ENCODE measurements at places on chromosomes 3 and 15.
A peak's percentile ranks its signal among the peaks of the same experiment; 100 is the strongest.

DNA sequence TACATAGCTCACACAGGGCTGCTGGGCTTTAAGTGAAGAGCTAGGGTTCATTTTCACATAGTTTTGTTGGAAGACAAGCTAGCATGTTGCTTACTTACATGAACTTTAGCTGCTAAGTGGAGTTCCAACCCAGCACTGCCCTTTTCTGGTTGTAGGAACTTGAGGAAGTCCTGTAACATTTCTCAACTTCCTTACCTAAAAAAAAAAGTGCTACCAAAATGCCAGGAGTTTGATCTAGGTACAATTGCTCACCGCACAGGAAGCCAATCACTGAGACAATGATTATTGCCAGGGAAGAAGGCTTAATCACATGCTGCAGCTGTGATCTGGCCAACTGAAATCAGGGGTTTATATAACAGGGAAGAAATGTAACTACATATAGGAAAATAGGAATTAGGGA, 52.8 kb downstream of the IL12A start:
- DNase-seq = no peak

- DNase-seq = no peak
These were observed 14.6 kb downstream of the HDAC11 start for GRCh38 chr3:13494463-13495350.

- no peak for DNase-seq
These were observed 23.1 kb downstream of the CDCP1 start for GRCh38 chr3:45123030-45123429.

GRCh38 chr3:103862415-103862814, 1427.6 kb downstream of the ZPLD1 start:
- no peak for DNase-seq

- peak; percentile 87 for DNase-seq
These were observed 35.8 kb downstream of the MGLL start for GRCh38 chr3:127786353-127787070.

GRCh38 chr3:42501681-42502428, 588 bp upstream of the VIPR1 start:
- peak; percentile 4 for DNase-seq

DNA sequence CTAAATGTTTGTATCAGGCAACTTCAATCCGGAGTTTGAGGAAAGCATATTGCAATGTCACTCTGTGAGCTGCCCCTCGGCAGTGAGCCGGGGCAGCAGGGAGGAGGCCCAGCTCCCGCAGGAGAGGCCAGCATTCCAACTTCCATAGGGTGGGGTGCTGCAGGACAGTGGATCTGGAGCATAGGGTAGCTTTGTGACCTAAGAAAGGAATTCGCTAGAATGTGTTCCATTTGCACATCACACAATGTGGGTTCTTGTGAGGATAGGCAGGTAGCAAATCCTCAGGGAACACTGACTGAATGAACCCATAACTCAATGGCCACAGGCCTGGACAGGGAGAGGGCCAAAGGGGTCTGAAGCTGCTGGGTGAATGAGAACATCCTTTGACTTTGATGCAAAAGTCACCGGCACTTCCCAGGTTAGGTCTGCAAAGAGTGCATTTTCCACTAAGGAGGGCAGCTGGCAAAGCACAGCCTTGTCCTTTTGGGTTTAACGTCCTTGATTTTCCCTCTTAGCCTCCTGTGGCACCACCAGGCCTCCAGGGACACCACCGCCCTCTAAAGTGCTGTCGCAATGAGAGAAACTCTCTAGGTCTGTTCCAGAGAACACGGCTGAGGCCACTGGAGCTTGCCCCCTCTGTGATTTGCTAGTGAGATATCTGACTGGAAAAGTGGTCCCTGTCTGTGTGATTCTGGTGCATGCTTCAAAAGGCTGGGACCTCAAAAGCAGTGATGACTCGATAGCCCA, 36.2 kb downstream of the GABRB3 start:
- no peak for DNase-seq

DNA sequence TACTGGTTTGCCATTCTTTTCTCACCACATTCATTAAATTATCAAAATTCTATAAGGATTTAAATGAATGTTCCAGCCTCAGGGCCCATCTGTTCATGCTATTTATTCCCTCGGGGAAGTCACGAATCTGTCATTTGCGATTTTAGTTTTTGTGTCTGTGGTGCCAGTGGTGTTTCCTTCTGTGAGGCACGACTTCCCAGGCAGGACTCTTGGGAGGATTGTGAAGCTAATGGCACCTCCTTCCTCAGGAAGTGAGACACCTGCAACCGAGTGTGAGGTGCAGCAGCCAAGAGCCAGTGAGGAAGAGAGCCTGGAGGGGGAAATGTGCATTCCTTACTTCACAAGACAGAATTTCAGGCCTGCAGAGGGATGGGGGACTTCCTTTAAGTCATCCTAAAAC, 24.1 kb downstream of the SV2B start:
- peak; percentile 15 for DNase-seq

DNA sequence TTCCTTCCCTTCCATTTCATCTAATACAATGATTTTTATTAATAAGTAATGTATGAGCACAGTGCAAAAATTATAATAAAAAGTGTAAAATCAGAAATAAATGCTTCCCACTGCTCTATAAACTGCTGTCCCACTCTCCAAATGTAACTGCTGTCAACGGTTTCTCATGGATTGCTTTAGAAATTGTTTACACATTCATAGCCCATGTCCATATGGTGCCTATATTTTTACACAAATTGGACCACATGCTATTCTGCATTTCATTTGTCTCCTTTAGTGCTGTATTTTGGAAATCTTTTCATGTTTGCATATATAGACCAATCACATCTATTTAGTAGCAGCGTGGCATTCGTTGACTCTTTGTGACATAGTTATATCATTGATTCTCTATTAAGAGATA, 164.7 kb upstream of the SLCO3A1 start:
- DNase-seq = peak; percentile 38

DNA sequence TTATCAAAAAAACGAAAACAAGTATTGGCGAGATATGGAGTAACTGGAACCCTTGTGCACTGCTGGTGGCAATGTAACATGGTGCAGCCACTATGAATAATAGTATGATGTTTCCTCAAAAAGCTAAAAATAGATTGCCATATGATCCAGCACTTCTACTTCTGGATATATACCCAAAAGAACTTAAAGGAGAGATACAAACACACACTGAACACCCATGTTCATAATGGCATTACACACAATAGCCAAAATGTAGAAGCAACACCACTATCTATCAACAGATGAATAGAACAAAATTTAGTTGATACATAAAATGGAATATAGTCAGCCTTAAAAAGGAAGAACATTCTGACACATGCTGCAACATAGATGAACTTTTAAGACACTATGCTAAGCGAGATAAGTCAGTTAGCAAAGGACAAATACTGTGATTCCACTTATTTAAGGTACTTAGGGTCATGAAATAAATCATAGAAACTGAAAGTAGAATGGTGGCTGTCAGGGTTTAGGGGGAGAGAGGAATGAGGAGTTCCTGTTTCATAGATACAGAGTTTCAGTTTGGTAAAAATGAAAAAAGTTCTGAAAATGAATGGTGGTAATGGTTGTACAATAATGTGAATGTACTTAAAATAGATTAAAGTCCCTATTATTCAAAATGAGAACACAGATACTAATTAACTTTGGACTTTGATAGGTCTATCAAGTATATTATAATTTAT, 59.4 kb upstream of the IMPG2 start:
- no peak for DNase-seq

DNA sequence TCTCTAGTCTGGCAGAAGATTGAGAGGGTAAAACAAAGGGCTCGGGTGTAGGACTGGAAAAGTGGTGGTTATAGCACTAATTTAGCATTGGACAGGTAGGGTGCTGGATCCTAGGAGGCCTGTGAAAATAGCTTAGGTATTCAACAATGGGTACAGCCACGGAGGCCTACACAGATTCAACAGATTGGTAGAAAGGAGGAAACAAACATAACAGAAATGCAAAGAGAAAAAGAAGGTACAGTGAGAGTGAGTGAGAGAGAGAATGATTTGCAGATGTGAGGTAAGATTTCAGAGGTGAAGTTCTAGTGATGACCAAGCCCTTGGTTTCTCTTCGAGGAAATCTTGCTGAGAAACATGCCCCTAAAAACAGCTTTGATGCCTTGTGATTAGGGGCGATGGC, 37.9 kb downstream of the ADIPOQ start:
- no peak for DNase-seq

- DNase-seq = no peak
These were observed 24.7 kb downstream of the KY start for GRCh38 chr3:134625885-134626741.

- no peak for DNase-seq
These were observed 3.1 kb upstream of the TWF2 start for GRCh38 chr3:52242039-52242438.

DNA sequence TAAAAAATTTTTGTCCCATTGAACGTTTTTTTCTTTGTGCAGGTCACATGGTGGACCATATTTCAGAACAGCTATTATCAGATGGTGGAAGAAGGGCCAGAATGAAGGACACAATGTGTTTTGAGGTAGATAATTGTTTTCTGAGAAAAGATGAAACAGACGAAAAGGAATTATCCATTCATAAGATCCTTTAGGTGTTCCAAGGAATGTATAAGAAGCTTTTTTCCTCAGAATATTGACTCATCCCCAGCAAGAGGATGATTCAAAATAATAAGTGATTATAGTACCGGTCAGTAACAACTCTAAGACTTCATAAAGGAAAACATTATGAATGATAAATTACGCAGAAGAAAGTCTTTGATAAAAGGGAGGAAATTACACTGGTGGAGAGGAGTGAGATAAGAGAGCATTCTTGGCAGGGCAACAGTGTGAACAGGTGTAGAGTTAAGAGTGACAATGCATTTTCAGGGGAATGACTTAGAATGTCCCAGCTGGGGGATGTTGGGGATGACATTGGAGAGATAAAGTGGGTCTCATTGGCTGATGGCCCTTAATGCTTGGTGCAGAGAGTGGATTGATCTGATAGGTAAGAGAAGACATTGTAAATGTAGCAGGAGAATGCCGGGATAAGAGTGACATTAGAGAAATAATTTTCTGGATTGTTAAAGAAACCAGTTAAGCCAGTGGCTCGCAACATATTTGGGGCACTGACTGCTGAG, 27.0 kb upstream of the AQP9 start:
- no peak for DNase-seq

DNA sequence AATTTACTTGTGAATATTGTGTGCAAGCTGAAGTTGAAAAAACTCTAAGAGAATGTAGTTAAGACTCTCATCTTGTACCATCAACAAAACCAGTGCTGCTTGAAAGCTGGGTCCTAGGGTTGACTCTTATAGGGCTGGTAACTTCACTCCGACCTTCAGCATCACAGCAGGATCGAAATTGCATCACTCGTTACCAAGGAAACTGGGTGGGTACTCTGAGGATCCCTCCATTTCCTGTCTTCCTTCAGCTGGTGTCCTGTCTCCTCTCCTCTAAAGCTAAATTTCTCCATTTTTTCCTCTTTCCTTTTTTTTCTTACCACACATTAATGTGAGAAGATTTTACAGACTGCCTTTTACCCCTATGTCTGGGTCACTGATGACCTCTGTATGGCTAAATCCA, 3.0 kb upstream of the APH1B start:
- DNase-seq = no peak

DNA sequence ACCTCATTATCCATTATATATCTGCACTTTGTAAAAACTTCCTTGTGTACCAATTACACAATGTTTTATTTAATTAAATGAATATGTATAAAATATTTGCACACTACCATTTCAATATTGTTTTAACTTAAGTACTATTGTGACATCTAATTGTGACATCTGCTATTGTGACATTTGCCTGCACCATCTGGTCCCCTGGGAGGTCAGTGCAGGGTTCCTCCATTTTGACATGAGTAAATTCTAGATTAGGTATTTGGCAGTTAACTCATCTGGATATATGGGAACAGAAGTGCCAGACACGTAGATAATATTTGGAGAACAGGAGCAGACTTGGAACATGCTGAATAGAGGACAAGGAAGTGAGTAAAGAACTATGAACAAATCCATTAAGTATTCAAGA, 332.1 kb downstream of the VGLL3 start:
- DNase-seq = peak; percentile 3

DNA sequence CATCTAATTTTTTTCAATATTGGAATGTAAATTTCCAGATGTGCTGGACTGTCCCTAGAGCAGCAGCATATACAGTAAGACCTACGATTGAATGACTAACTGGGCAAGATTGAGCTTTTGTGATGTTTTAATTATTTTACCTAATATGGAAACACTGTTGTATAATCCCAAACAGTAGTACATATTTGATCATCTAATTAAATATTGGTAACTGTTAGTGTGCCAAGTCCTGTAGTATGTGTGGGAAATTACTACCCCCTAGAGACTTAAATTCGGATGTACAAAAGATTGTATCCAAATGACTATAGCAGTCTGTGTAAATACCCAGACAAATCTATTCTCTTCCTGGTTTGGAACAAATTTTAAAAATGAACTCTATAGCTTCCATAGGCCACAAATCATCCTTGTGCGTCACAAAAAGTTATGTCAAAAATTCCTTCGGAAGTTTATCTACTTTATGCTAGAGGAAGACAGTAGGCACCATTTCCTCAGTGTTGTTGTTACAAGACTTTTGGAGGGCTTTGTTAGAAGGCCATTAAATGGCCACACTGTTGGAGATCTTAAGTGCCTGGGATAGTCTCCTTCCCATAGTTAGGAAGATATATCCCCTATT, 41.6 kb downstream of the NKIRAS1 start:
- no peak for DNase-seq

DNA sequence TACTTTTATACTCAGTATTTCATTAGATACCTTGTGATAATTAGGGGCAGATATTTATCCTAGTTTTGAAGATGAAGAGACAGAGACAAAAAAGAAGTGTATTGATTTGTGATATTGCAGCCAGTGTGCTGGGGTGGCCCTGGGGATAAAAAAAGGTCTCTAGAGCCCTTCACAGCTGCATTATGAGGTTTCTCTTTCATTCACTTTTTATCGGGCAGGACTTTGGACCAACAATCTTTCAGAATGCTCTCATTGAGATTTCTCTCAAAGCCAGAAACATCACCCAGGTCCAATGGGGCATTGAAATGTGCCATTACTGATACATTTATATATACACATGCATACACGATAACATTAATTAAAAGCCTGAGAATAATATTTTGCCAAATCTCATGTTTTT, 20.5 kb upstream of the SELENOT start:
- no peak for DNase-seq

GRCh38 chr15:100350434-100351226, 8.9 kb upstream of the ADAMTS17 start:
- DNase-seq = no peak

- DNase-seq = no peak
These were observed 39.8 kb downstream of the PCSK6 start for GRCh38 chr15:101449471-101450402.

- no peak for DNase-seq
These were observed 9.3 kb downstream of the RFTN1 start for GRCh38 chr3:16504242-16504641.

DNA sequence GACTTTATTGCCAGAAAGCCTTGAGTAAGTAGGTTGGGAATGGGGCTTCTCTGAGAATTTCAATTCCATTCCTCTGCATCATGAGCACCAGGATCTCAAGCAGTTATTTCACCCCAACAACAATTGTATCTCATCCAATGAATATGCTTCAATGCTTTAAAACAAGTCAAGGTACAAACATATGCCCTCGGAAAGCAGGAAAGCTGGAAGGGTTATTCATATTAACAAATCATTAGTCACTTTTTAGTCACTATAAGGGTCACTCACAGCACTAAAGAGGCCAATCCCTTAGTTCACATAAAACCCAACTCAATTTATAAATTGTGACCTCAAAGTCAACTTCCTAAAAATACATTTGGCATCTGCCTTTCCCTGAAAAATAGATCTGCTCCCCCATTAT, 16.2 kb downstream of the MB21D2 start:
- no peak for DNase-seq
